ENCODE measurements at places on chromosomes 5 and 9. TPM values are rescaled to one million over a fixed set of nuclear protein-coding genes. Genes with fewer than 3 reads are reported as not detected.

Gene PCA3
- not detected for total RNA-seq

Gene ALDOB
- total RNA-seq: not detected

Gene UHRF2
- 36.1 TPM for total RNA-seq

Gene NPR3
- total RNA-seq: 2.0 TPM

Gene CNTFR
- total RNA-seq: not detected

Gene TEX48
- total RNA-seq: not detected

Gene OR13F1
- total RNA-seq: not detected

Gene NIPAL4
- 0.57 TPM for total RNA-seq

Gene MARCOL
- total RNA-seq: not detected

Gene ANKRD34B
- total RNA-seq: not detected

Gene IL17B
- total RNA-seq: 0.72 TPM

Gene PCDHGC3
- total RNA-seq: 81.9 TPM

Gene ADRA1B
- total RNA-seq: under 0.01 TPM

Gene GLRX
- total RNA-seq: 146 TPM

Gene CAPSL
- total RNA-seq: not detected

Gene FBP2
- not detected for total RNA-seq

Gene ANKS6
- total RNA-seq: 19.5 TPM

Gene SPINK6
- total RNA-seq: not detected

Gene TPPP
- under 0.01 TPM for total RNA-seq

Gene OR1L4
- total RNA-seq: not detected

Gene PIP5K1B
- total RNA-seq: under 0.01 TPM

Gene PALM2AKAP2
- total RNA-seq: 66.4 TPM

Gene GPR21
- 1.4 TPM for total RNA-seq

Gene PCDHB12
- total RNA-seq: under 0.01 TPM

Gene PHAX
- total RNA-seq: 63.7 TPM

Gene SHISAL2B
- not detected for total RNA-seq

Gene S1PR3
- total RNA-seq: 39.2 TPM

Gene CBY3
- 0.29 TPM for total RNA-seq

Gene FBLL1
- total RNA-seq: 0.29 TPM

Gene PCDHA1
- total RNA-seq: not detected

Measured in placental pericyte (primary cell).